Vagina (tissue), 2 donors: ENCODE measurements at places on chromosomes 3 and 15.

- no peak for DNase-seq
These were observed 70.0 kb downstream of the MEF2A start for GRCh38 chr15:99635794-99636193.

DNA sequence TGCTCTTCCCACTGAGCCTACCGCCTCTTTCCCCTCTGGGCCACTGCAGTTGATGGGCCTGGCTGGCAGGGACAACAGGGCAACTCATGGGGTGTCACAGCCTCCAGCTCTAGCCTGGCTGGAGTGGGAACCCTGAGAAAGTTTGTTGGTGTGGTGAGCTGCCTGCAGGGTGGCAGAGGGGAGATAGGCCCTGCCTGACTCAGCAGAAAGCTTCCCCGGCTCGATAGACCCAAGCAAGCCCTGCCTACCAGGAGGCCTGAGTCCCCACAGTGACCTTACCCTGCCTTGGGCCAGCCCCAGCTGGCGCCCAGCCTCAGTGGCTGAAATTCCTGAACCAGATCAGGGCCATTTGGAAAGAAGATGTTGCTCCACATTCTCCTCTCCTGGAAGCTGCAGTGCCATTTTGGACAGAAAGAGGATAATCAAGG is 29.4 kb downstream of the ABTB1 start:
- no peak for DNase-seq

GRCh38 chr3:82001276-82001923 is 240.0 kb upstream of the GBE1 start:
- no peak for DNase-seq

DNA sequence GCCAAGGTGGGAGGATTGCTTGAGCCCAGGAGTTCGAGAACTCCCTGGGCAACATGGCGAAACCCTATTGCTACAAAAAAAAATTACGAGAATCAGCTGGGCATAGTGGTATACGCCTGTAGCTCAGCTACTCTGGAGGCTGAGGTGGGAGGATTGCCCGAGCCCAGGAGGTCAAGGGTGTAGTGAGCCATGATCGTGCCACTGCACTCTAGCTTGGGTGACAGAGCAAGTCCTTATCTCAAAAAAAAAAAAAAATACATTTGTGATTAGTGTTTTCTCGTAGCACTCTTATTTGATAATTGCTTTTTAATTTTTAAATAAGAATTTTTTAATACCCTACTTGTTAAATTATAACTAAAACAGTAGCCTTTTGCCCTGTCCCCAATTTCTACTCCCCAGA is 18.4 kb downstream of the IREB2 start:
- no peak for DNase-seq

- no peak for DNase-seq
These were observed 517.9 kb downstream of the MECOM start for GRCh38 chr3:169145540-169146178.

GRCh38 chr3:143170074-143170473 is 50.5 kb downstream of the CHST2 start:
- no peak for DNase-seq

GRCh38 chr3:52798978-52799476 is 4.4 kb downstream of the ITIH3 start:
- DNase-seq, result no peak

DNA sequence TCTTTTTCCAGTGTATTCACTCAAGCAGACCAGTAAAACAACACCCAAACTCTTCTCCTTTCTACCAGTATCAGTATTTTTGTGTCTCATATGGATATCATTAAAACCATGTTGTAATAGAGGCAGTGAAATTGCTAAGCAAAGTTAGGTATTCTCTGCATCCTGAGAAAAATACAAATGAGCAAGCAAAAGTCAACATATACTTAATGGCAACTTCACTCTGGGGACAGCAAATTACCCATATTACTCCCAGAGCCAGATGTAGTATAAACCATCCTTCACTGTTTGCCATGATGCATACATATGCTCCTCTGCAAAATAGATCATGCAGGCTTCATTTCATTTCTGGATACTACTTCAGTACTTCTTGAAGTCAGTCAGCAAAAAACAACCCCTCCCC is 22.1 kb downstream of the UBA5 start:
- no peak for DNase-seq

- no peak for DNase-seq
These were observed 22.0 kb downstream of the COL6A6 start for GRCh38 chr3:130539005-130539404.

GRCh38 chr15:100711516-100712021 is 109.2 kb downstream of the ASB7 start:
- no peak for DNase-seq

DNA sequence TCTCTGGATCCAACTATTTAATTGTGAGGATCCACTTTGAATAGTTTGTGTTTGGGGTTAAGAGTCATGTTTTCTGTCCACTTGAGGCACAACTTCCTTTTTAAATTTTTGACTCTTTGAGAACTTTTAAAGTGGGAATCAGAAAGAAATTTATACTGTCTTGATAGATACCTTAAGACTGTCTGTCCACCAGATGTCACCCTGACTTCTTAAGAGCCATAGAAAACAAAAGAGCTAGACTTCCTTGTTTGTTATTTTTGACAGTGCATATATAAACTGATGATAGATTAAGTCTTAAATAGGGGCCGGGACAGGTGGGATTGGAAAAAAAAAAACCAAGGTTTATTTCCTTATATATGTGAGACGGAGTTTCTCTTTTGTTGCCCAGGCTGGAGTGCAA is 52.1 kb upstream of the WDR72 start:
- DNase-seq, result no peak

- DNase-seq, result no peak
These were observed 20.9 kb downstream of the GMPS start for GRCh38 chr3:155891321-155891720.

DNA sequence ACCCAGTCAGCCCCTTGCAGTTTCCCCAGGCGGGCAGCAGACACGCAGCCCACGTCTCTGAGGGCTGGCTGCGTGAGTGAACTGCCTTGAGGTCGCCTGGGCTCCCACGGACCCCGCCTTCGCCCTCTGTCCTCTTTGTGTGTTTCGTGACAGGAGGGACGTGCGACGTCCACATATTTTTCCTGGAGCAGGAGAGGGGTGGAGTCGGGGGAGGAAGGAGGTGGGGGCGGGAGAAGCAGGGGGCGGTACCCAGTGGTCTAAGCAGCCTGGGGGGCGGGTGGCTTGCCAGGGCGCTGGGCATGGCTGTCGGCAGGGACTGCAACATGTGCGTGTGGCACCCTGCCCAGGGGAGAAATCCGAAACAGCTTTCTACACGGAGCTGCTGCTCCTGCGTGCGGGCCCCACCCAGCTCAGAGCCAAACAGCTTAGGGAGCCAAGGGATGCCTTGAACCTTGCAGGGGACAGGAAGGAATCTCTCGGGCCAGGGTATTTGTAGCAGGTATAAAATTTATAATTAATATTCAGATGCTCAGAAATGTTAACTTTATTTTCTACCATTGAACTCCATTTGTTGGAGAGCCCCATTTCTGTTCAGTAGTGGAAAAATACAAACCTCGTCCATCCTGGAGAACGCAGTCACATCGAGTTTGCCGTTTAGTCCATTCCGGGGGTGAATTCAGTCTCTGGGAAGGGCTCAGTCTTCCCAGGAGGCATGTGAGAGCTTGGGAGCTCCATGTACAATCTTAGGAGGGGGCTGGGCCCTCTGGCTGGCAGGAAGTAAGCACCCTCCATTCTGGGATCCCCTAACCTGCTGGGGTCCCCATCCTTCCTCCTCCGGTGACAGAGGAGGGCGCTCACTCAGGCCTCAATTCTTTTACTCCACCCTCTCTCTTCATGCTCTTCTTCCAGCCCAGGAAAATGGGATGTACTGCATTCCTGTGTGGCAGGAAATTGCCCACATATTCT is 79.1 kb upstream of the MEF2A start:
- DNase-seq, result peak; percentile 83

DNA sequence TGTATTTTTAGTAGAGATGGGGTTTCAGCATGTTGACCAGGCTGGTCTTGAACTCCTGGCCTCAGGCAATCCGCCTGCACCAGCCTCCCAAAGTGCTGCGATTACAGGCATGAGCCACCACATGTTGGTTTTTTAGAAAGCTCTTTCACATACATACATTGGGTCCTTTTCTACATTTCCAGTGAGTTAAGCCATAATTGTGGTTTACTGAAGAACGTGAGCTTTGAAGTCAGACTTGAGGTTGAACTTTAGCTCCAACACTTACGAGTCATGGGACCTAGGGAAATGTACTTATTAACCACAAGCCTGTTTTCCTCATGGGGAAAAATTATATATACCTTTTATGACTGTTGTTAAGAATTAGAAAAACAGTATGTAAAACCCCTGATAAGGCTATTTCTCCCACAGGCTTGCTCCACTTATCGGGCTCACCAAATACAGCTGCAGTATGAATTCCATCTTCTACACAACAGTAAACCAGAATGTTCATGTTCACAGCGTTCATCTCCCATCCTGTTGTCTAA is 39.0 kb downstream of the GPR160 start:
- DNase-seq, result no peak

- DNase-seq, result no peak
These were observed 1077.8 kb downstream of the ZPLD1 start for GRCh38 chr3:103512595-103512994.
